ENCODE measurements at places on chromosomes 2 and 18. TPM values are rescaled to one million over a fixed set of nuclear protein-coding genes. Genes with fewer than 3 reads are reported as not detected.

Gene RNU2-63P
- 7.5 TPM for total RNA-seq

Gene NTSR2
- total RNA-seq = not detected

Gene IL36G
- not detected for total RNA-seq

Gene LRRFIP1
- total RNA-seq = 144 TPM

Gene WDR12
- total RNA-seq = 50.5 TPM

Gene NT5C1B
- not detected for total RNA-seq

Gene SLC8A1
- 18.5 TPM for total RNA-seq

Gene LIMS4
- total RNA-seq = 4.9 TPM

Gene ANKRD39
- total RNA-seq = 10.4 TPM

Gene DAPL1
- not detected for total RNA-seq

Gene CERKL
- total RNA-seq = not detected

Gene PTRHD1
- 12.9 TPM for total RNA-seq

Gene GLB1L
- total RNA-seq = 13.5 TPM

Gene RIOK3
- 59.0 TPM for total RNA-seq

Gene STAT4
- 4.1 TPM for total RNA-seq

Gene DUSP2
- total RNA-seq = 6.1 TPM

Gene ARHGEF4
- 9.4 TPM for total RNA-seq

Gene TRAF3IP1
- 24.5 TPM for total RNA-seq

Gene MZT2A
- total RNA-seq = 37.3 TPM

Gene ERFE
- total RNA-seq = 1.5 TPM

Gene NAT8
- total RNA-seq = not detected

Gene BMP10
- total RNA-seq = not detected

Gene POTEI
- total RNA-seq = not detected

Gene PLGLB2
- 0.93 TPM for total RNA-seq

Gene PJVK
- 2.1 TPM for total RNA-seq

Gene TOGARAM2
- total RNA-seq = 0.39 TPM

Gene SIX3
- total RNA-seq = not detected

Gene TUBA3D
- not detected for total RNA-seq

Gene RNF144A
- 22.2 TPM for total RNA-seq

Gene GCG
- total RNA-seq = not detected

Gene GPAT2
- 9.0 TPM for total RNA-seq

Gene RUFY4
- total RNA-seq = 0.42 TPM

Gene SPDYA
- 2.0 TPM for total RNA-seq

Gene IHH
- total RNA-seq = 0.26 TPM

Gene SIGLEC15
- total RNA-seq = 0.32 TPM
